ENCODE measurements at places on chromosomes 7 and 10. TPM values are rescaled to one million over a fixed set of nuclear protein-coding genes. Genes with fewer than 3 reads are reported as not detected.

The SORCS1 gene
- total RNA-seq = not detected

The RNF32 gene
- total RNA-seq = not detected

The BEND7 gene
- 0.81 TPM for total RNA-seq

The RAB19 gene
- not detected for total RNA-seq

The PHTF2 gene
- total RNA-seq = 14.6 TPM

The FKBP14 gene
- total RNA-seq = 31.2 TPM

The TAS2R3 gene
- total RNA-seq = not detected

The PLXNA4 gene
- total RNA-seq = 9.2 TPM

The LRRC61 gene
- not detected for total RNA-seq

The BMS1 gene
- 12.8 TPM for total RNA-seq

The LRRC17 gene
- 242 TPM for total RNA-seq

The MYH16 gene
- not detected for total RNA-seq

The LRIT1 gene
- not detected for total RNA-seq

The PRKG1 gene
- 14.7 TPM for total RNA-seq

The GFRA1 gene
- 0.36 TPM for total RNA-seq

The RBM20 gene
- total RNA-seq = not detected

The PRR15 gene
- 21.1 TPM for total RNA-seq

The FEZF1 gene
- not detected for total RNA-seq

The FOXI2 gene
- not detected for total RNA-seq

The PPP1R3C gene
- total RNA-seq = 46.4 TPM

The ZNF277 gene
- 26.5 TPM for total RNA-seq

The SLC18A3 gene
- 1.3 TPM for total RNA-seq

The NANOS1 gene
- total RNA-seq = 8.7 TPM

The TLX1 gene
- total RNA-seq = not detected

The EGR2 gene
- total RNA-seq = 4.9 TPM

The PKD1L1 gene
- not detected for total RNA-seq

The ZNF722 gene
- not detected for total RNA-seq

The MMD2 gene
- not detected for total RNA-seq

The SAMD9 gene
- 5.6 TPM for total RNA-seq

The NPTX2 gene
- total RNA-seq = 88.5 TPM

The WNT2 gene
- not detected for total RNA-seq

The VPS37D gene
- total RNA-seq = 2.8 TPM

The SEC61G gene
- total RNA-seq = 1,436 TPM

The CYREN gene
- total RNA-seq = 30.7 TPM

The CRYGN gene
- total RNA-seq = not detected

The FBXO24 gene
- 3.1 TPM for total RNA-seq

The SFMBT2 gene
- 2.9 TPM for total RNA-seq

The MALSU1 gene
- 57.8 TPM for total RNA-seq

The PTF1A gene
- not detected for total RNA-seq

The TASOR2 gene
- total RNA-seq = 32.9 TPM

The RASSF4 gene
- 18.6 TPM for total RNA-seq

The CYP2C9 gene
- not detected for total RNA-seq

The SKIDA1 gene
- 0.18 TPM for total RNA-seq

The CD36 gene
- total RNA-seq = 0.18 TPM

Data from cardiac atrium fibroblast (primary cell).